ENCODE measurements at places on chromosomes 5 and 9.

DNA sequence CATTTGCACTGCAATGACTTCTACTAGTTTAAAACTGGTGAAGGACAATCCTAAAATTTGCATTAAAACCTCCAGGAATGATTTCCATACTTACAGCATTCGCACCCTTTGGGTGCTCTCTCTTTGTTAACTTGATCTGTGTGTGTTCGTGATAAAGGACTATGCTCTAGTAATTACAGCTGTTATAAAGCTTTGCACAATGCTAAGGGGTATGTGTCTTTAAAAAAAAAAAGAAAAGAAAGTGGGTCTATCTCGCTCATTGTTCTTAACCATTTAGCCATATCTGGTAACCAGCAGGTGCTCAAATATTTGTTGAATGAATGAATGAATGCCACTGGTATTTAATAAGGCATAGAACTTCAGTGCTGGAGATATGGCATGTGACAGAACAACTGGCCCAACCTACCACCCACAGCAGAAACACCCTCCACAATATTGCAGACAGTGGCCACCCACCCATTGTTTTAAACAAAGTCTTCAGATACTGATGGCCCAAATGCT lies 8.7 kb downstream of the TRIM36 start:
- peak; percentile 87 for DNase-seq

DNA sequence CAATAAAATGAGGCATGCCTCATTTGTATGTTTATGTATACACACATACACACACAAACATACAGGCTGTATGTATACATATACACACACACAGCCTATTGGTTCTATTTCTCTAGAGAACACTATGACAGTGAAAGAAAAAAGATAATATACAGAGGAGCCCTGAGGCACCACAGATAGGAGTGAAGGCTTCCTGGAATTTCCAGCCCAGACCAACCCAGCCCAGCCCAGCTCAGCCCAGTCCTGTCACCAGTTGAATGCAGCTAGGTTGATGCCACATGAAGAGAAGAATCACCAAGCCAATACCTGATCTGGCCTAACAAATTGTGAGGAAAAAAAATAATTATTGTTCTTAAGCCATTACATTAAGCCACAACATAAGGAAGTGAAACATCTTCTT lies 126.9 kb upstream of the PDE4D start:
- DNase-seq = no peak

DNA sequence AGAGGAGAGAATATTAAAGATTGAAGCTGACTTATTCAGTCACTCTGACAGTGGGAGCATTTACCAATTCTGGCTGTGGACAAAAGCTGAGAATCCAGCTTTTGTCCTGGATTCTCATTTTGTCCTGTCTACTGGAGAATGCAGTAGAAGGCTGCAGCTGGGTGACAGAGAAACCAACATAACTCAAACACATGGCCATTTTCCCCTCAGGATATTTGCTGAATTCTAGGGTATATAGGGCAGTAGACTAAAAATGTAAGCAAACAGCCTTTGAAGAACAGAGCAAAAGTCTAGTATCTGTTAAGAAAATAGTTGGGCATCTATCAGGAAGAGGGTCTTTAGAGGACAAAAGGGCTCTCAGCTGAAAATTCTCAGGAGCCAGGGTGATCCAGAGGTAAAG lies 20.6 kb downstream of the ZNF484 start:
- no peak for DNase-seq

DNA sequence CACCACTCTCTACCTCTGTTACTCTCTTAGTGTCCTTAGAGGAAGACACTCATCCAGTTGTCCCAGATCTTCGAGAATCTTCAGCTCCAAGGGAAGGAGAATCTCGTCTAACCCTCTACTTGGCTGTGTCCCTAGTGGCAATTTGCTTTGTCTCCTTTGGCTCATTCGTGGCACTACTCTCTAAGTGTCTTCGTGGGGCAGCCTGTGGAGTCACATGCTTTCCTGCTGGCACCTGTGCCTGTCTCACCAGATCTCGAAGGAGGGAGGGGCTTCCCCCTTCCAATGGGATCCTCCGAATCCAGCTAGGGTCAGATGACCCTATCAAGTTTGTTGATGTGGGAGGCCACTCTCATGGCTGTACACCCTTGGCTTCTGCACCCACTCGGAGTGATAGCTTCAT lies 1.8 kb upstream of the PCDHGC5 start:
- no peak for DNase-seq

DNA sequence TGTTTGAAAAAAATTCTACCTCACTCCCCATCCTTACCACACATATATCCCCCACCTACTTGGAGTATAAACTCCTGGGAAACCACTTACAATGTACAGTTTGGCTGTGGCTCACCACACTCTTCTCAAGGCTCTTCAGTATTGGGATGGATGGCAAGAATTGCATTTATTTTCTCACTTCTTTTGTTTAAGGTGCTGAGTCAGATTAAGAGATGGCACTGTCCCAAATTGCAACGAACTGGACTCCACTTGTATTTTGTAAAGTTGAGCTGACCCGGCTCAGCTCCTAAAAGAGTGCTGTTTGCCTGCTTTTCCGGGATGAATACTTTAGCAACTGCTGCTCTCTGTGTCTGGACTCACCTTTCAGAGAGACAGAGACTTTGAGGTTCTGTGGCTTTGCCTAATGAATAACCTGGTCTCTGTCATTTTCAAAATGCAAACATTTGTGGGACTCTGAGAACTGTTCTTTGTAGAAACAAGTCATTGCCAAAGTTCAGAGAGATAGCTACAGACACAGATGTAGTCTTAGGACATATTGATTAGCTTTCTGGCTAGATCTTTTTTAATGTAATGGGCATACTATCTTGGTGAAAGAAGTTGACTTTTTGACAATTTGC lies 42.2 kb downstream of the PPP2R2B start:
- no peak for DNase-seq

GRCh38 chr9:114372921-114373448 lies 14.8 kb downstream of the AKNA start:
- DNase-seq = no peak

DNA sequence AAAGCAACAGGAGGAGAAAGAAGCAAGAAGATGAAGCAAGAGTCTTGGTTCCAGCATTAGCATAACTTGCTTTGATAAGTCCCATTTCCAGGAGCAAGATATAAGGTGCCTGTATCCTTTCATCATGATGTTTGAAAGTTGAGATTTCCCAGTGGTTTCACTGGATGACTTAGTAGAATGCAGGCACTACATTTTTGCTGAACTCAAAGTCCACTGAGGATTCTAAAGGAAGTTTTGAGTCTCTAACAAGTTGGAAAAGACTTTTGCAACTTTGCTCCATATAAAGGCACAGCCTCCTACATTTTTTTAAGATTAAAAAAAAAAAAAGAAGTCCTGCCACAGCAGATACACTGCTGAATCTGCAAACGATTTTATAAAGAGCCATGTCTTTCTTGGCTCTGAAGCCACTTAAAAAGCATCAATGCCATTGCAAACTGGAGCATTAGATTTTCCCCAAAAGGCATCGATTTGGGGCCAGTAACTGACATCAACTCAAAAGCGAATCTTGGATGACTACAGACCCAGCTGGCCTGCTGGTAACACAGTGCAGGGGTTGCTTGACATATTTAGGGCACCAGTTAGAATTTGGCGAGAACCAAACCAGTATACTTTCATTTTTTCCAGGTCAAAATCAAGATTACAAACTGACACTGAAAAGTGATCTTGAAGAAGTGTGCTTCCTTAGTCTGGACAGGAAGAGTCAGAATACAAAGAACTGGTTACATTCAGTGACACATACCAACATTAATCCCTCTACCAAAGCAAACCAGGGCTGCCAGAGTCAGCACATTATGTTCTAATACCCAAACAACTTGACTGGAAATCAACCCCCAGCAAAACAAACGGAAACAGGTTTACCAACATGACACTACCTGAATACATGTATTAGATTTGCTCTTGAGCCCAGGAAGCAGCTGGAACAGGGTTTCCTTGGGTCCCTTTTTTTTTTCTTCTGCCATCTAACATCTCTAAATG lies 39.1 kb upstream of the KCNV2 start:
- peak; percentile 36 for DNase-seq

GRCh38 chr5:116738615-116739261 lies 164.1 kb upstream of the SEMA6A start:
- no peak for DNase-seq

GRCh38 chr5:122292332-122292731 lies 19.7 kb upstream of the SNCAIP start:
- DNase-seq = no peak

GRCh38 chr5:134236318-134236717 lies 10.4 kb upstream of the PPP2CA start:
- DNase-seq = no peak

DNA sequence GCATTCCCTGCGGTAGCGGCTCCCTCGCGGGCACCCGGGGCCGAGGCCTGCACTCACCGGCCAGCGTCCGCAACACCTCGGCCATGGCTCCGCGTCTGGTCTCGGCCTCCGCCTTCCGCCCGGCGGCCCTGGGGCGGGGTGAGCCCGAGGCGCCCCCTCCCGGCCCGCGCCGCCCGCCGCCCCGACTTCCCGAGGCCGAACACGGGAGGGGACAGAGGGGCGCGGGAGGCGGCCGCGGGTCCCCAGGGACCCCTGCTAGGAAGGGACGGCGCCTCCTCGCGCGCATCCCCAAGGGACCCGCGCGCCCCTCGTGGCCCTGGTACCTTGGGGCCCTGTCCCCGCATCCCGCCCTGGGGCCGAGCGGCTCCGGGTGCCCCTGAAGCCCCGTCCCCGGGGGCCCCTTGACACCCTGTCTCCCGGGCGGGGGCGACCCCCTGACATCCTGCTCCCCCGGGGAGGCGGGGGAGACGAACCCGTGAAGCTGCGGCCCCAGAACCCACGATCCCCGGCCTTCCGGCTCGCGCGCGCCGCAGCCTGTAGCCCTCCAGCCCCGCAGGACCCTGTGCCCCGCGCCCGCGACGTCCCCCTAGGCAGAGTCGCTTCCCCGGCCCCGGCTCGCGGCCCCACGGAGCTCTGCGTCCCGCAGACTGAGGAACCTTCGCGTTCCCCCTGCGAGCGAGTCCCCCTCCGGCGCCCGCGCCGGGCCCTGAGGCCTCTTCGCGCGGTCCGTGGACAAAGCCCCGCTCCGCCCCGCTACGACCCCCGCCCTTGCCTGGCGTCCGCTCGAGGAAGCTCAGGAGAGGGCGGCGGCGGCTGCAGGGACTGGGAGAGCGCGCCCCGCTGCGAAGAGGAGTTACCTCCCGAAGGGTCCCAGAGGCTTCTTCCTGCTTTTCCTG lies at the start of gene ABO:
TSS of gene ABO (minus strand) at position 97 of the 896 bp plus-strand sequence.
- no peak for DNase-seq

GRCh38 chr5:65808818-65809217 lies 86.8 kb downstream of the NLN start:
- DNase-seq = no peak

DNA sequence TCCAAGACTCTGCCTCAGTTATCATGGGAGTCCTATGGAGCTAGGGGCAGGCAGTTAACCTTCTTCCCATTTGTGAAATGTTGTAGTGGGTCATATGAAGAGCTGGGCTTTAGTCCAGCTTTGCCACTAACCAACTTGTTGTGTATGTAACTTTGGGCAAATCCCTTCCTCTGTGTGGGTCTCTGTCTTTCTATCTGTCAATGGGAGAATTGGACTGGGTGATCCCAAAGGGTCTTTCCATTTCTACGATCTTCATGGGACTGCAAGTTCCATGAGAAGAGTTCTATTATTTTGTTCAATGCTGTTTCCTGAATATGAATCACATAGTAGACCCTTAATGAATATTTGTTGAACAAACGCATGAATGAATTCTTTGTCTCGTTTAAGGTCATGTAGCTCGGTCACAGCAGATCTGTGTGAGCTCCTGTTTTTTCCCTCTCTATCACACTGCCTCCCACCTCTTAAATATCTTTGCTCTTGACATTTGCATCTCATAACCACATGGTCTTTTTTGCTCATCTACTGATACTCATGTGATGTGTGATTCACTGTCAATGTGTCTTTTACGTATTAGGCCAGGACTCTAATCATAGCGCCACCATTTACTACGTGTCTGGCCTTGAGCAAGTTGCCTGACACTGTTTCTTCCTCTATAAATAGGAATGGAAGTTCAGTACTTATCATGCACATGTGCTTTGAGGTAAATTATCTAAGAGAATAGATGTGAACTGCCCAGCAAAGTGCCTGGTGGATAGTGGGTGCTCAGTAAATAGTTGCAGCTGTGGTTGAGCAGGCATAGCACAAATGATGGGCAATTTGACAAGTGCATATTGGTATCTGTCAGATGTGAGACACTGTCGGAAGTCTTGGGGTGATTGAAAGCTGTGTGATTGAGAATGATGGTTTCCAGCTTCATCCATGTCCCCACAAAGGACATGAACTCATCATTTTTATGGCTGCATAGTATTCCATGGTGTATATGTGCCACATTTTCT lies 37.4 kb downstream of the PTTG1 start:
- no peak for DNase-seq

GRCh38 chr5:75113354-75114113 lies 61.2 kb upstream of the GCNT4 start:
- no peak for DNase-seq

- DNase-seq = no peak
Measured at GRCh38 chr5:14309878-14310531, 166.9 kb downstream of the TRIO start.

DNA sequence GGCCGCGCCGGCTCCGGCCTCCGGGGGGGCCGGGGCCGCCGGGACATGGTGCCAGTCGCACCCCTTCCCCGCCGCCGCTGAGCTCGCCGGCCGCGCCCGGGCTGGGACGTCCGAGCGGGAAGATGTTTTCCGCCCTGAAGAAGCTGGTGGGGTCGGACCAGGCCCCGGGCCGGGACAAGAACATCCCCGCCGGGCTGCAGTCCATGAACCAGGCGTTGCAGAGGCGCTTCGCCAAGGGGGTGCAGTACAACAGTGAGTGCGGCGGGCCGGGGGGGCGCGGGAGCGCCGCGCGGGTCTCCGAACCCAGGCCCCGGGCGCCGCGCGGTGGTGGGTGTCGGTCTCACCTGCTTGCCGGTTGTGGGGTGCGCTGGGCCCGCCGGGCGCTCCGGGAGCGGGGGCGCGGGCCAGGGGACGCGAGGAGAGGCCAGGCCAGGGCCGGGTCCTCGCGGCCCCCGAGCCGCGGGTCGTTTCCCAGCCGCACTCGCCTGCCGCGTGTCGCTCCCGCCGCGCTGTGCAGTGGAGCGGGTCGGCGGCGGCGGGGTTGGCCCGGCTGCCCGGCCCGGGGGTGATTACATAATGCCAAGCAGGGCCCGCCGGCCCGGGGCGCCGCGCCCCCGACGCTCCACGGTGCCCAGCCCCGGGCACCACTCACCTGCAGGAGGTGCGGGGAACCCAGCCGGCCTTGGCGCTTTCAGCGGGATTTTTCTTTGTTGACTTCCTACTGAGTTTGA lies 492 bp downstream of the RABL6 start:
- no peak for DNase-seq

DNA sequence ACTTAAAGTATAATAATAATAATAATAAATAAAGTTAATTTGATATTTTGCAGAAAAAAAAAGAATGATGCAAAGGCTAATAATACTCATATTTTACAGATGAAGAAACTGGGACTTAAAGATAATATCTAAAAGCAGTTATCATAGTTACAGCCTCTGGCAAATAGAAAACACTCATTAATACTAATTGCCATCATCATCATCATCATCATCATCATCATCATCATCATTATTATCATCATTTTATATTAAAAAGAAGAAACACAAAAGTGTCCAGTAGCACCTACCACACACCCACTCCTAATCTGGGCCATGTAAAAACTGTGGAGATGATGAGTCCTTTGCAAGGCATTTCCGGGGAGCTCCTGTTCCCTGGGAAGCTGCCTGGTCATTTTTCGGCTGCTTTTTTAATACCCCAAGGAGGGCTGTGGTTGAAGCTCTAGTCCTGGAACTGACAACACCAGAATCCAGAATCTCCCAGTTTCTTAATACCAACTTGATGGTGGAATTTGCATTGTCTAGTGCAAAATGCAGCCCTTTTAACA lies 70.8 kb downstream of the HTR4 start:
- no peak for DNase-seq

All from NCI-H774 (cell line).